ENCODE measurements at places on chromosomes 12 and 14. TPM values are rescaled to one million over a fixed set of nuclear protein-coding genes. Genes with fewer than 3 reads are reported as not detected.

TAS2R43 gene
- total RNA-seq: 5.5 TPM

RALGAPA1 gene
- 61.4 TPM for total RNA-seq

ENDOU gene
- 0.33 TPM for total RNA-seq

CLEC4A gene
- total RNA-seq: 6.6 TPM

CISTR gene
- total RNA-seq: not detected

BMP4 gene
- total RNA-seq: 10.0 TPM

DLK1 gene
- not detected for total RNA-seq

PGAM5 gene
- total RNA-seq: 12.1 TPM

SSTR1 gene
- 0.17 TPM for total RNA-seq

SERPINA1 gene
- 2.1 TPM for total RNA-seq

DAO gene
- total RNA-seq: not detected

SIRT4 gene
- 10.0 TPM for total RNA-seq

PTPRR gene
- not detected for total RNA-seq

INSM2 gene
- not detected for total RNA-seq

ARHGAP9 gene
- 23.6 TPM for total RNA-seq

TMBIM6 gene
- 315 TPM for total RNA-seq

KLHDC1 gene
- total RNA-seq: 8.3 TPM

VRK1 gene
- total RNA-seq: 16.5 TPM

LMO3 gene
- 147 TPM for total RNA-seq

KLRK1 gene
- total RNA-seq: 4.0 TPM

GPR33 gene
- not detected for total RNA-seq

PRICKLE1 gene
- total RNA-seq: 8.0 TPM

AQP2 gene
- not detected for total RNA-seq

ACTR6 gene
- 20.4 TPM for total RNA-seq

GPR68 gene
- 1.5 TPM for total RNA-seq

ASB2 gene
- 0.34 TPM for total RNA-seq

CMKLR1 gene
- 34.6 TPM for total RNA-seq

PARPBP gene
- 2.1 TPM for total RNA-seq

SIX4 gene
- 3.8 TPM for total RNA-seq

TEX52 gene
- total RNA-seq: not detected

SOX5 gene
- total RNA-seq: 52.8 TPM

RND1 gene
- total RNA-seq: 0.17 TPM

GPD1 gene
- total RNA-seq: 1,589 TPM

CIROP gene
- not detected for total RNA-seq

CDKN1B gene
- 45.3 TPM for total RNA-seq

DCAF11 gene
- total RNA-seq: 59.2 TPM

PRIM1 gene
- total RNA-seq: 5.9 TPM
